ENCODE measurements at places on chromosomes 11 and 22.

DNA sequence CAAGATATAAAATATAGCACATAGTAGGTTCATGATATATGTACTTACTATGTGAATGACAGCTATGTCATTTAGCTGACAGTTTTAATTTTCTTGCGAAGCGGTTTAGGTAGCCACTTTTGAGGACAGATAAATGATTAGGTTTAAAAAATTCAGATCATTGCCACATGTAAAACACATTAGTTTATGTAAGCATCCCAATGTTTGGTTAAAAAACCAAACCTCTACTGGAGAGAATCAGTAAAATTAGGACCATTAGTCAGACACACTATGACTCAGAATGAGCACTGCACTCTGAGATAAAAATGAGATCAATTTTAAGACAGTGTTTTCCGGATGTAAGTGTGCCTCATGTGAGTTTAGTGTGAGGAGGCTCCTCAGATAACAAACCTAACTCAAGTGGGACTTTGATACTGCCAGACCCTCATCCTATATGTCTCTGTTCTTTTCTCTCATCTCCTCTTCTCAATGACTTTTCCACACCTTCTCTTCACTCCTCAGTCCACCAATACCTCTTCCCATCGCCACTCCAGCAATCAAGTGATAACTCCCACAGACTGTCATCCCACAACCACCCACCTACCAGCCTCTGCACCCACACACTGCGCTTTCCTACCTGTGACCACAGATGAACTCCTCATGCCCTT, 6.8 kb upstream of the OR2AT4 start:
- DNase-seq, result peak; percentile 74

GRCh38 chr22:46598737-46599424, 21.3 kb upstream of the GRAMD4 start:
- no peak for DNase-seq

DNA sequence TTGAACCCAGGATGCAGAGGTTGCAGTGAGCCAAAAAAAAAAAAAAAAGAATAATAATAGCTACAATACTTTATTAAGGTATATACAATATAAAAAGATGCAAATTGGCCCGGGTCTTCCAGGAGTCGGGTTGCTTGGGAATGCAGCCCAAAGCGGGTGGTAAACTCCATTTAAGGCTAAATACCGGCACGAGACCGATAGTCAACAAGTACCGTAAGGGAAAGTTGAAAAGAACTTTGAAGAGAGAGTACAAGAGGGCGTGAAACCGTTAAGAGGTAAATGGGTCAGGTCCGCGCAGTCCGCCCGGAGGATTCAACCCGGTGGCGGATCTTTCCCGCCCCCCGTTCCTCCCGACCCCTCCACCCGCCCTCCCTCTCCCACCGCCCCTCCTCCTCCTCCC, 143.3 kb downstream of the DLG2 start:
- DNase-seq, result no peak

- no peak for DNase-seq
Observed at GRCh38 chr11:86923999-86924766, 31.0 kb downstream of the FZD4 start.

DNA sequence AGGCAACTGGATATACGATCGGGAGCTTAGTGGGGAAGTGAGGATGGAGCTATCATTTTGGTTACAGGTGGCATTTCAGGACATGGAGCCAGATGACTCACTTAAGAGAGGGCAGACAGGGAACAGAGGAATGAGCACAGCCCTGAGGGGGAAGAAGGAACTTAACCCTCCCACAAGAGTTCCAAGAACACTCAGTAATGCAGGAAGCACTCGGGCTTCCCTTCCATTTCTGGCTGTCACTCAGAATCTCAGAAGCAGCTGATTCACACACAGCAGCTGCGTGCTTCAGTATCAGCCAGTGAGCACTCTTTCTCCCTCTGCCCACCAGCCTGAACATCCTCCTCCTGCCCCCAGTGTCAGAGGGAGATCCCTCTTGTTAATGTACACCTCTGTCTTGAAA, 34.8 kb downstream of the EFCAB6 start:
- peak; percentile 61 for DNase-seq

GRCh38 chr11:12854829-12855228, 154.3 kb upstream of the RASSF10 start:
- DNase-seq, result no peak

- DNase-seq, result no peak
Observed at GRCh38 chr22:48931452-48931851, 896.2 kb downstream of the BRD1 start.

GRCh38 chr11:69470793-69471728, 10.4 kb upstream of the LINC01488 start:
- DNase-seq, result peak; percentile 69

DNA sequence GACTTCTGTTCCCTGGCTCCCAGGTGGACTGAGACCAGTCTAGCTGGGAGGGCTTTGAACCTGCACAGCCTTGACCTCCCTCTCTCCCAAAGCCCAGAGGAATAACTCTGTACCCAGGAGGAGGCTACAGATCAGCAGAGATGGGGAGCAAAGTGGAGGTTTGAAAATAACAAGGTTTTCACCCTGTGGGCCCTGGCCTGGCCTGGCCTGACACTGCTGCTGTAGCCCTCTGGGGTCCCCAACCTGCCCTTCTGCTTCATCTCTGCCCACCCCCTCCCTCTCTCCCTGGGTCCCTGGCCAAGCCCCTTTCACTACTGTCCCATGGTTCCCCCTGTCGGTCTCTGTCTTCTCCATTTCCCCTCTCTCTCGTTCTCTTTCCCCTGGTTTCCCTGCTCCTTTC, 225.2 kb downstream of the BUD13 start:
- no peak for DNase-seq

DNA sequence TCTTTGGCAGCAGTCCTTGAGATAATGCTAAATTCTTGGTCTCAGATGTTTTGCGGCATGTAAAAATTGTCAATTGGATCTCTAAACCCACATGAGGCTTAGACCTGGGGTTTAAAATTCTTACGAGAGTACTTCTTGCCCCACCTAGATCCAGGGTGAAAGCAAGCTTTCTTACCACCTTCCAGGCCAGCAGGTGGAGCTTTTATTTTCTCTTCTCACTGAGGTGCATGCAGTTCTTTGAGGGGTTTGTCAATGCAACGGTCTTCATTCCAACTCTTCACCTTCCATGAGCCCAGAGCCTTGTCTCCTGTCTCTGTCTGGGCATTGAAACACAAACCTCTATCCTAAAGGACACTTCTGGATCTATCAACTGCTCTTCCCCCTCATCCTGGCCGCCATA, 154.1 kb downstream of the MYO18B start:
- no peak for DNase-seq
